ENCODE measurements at places on chromosomes 2 and 18.

DNA sequence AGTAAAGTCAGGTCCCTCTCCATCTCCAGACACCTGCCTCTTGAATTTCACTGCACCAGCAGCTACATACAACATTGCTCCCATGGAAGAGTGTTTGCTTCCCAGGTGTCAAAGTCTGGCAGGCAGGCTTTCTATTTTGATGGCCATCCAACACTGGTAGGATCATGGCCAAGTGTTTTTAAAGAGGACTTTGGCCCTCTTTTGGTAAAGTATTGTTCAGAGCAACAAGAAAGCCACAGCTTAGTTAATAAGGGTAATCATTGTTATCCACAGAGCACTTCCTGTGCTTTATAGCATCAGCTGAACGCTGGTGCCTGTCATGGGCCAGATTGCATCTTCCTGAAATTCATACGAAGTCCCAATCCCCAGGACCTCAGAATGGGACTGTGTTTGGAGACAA lies 133.2 kb downstream of the NCK2 start:
- no peak for DNase-seq

DNA sequence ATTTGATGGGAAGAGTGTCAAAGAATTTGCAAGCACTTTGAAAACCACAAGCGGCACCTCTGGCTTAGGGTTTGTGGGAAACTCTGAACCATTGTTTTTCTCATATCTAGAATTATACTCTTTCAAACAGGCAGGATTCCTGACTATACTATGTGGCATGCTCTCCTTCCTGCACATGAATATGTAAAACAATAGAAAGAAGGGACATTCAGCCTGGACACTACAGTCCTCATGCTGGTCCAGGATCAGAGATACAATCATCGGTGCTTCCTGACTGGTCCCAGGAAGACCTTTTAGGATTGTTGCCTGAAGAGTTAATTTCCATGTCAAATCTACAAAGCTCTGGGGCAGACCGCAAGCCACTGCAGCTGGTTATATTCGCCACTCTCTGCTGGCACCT lies 55.7 kb upstream of the RASGRP3 start:
- DNase-seq, result no peak

DNA sequence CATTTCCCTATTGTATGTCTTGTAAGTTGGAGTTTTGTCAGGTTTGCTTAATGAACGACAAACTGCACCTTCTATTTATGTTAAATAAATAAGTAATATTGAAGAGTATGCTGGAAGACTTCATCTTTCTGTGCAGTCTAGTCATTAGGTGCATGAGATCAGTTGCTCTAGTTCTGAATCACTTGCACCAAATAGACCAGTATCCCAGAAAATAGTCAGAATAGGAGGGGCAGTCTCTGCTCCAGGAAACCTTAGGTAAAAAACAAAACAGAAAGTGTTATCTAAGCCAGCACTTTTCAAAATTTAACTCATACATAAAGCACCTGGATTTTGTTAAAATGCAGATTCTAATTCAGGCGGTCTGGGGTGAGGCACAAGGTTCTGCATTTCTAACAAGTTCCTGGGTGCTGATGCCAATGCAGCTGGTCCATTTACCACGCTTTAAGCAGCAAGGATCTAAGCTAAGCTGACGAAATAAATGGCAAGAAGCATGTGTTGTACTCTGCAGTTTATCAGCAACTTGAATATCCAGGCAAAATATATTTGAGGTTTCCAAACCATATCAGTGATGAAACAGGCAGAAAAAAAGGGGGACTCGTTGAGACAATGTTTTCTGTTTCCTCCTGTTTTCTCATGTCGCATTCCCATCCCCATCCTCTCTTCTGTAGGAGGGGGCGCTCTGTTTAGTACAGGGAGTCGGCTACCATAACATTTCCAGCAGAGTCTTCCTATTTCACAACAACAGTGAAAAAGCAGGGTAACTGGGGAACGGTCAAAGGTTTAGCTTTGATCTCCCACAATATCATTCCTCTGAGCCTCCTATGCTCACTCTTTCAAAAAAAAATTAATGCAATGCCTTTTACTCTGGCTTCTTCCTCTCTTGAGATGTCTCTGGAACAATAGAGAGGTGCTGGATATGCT lies 106.4 kb downstream of the MBD2 start:
- DNase-seq, result no peak

GRCh38 chr2:203451011-203451410 lies 84.1 kb downstream of the RAPH1 start:
- no peak for DNase-seq

- DNase-seq, result no peak
Observed at GRCh38 chr2:120548627-120549608, 186.8 kb upstream of the GLI2 start.

GRCh38 chr2:37992601-37993000 lies 67.5 kb downstream of the RMDN2 start:
- DNase-seq, result no peak

GRCh38 chr18:27735117-27735516 lies 441.8 kb downstream of the CDH2 start:
- peak; percentile 5 for DNase-seq

GRCh38 chr2:38146275-38146906 lies 70.4 kb upstream of the CYP1B1 start:
- DNase-seq, result no peak

- DNase-seq, result no peak
Observed at GRCh38 chr2:177930916-177931315, 141.7 kb downstream of the PDE11A start.

DNA sequence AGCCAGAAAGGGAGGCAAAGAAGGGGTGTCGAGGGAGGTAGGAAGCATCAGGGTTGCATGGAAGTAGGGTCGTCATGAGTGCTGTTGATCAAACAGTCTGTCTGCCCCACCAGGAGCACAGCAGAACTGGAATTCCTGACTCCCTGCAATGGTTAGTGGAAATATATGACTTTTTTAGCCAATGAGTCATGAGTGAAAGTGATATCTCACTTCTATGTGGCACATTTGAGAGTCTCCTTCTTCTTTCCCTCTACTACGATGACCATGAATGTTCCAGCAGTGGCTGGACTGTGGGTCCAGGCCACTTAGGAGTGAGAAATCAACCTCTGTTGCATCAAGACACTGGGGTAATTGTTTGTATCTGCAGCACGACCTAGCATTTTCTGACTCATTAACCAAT lies 199.5 kb downstream of the TTC32 start:
- no peak for DNase-seq

GRCh38 chr2:12787891-12788801 lies 71.4 kb downstream of the TRIB2 start:
- DNase-seq, result no peak

DNA sequence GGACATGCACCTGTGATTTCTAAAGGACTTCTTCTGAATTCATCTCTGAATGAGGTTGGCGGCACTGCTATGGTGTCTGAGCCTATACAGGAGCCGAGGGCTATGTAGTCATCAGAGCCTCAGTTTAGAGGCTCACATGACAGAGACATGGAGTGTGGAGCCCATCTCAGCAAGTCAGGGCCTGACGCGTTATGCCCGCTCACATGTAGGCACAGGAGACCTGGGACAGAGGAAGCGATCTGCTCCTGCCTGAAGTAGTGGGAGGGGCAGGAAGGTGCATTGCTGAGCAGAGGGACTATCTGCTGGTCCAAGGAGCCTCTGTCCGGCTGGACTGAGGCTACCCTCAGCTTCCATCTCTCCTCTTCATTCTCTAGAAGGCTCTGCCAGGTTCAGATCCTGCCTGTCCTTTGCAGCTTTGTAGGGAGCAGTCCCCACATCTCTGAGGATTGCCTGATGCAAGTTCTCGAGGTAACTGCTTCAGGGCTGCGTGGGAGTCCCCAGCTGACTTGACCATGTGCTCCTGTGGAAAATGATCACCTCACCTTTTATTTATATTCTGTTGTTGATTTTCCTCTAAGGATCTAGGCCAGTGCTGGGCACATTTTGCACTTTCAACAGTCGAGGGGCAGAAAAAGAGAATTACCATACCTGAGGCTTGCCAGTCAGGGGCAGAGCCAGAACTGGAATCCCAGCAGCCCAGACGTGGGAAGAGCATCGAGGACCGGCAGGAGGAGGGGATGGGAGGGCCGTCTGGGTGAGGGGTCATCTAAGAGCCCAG lies 16.6 kb downstream of the KLHL29 start:
- no peak for DNase-seq

- DNase-seq, result no peak
Observed at GRCh38 chr18:58822944-58823343, 41.7 kb upstream of the ZNF532 start.

- DNase-seq, result no peak
Observed at GRCh38 chr2:33491441-33492084, 15.1 kb downstream of the RASGRP3 start.

DNA sequence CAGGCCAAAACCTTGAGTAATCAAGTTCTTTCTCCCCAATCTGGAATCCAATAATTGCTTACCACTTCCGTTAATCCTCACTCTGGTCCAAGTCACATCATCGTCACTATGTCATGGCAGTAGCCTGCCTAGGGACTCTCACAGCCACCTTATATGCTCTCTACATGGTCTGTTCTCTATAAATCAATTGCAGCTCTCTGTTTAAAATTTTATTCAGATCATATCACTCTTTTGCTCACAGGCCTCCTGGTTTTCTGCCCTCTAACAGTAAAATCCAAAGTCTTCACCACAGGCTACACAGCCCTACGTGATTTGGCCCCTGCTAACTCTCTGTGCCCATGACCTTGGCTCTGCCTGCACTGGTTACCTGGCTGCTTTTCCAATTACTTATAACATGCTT lies 188.7 kb downstream of the STK39 start:
- DNase-seq, result no peak

- DNase-seq, result no peak
Observed at GRCh38 chr2:16707014-16707623, 41.5 kb upstream of the CYRIA start.

- no peak for DNase-seq
Observed at GRCh38 chr2:145413261-145414030, 893.5 kb upstream of the ZEB2 start.

DNA sequence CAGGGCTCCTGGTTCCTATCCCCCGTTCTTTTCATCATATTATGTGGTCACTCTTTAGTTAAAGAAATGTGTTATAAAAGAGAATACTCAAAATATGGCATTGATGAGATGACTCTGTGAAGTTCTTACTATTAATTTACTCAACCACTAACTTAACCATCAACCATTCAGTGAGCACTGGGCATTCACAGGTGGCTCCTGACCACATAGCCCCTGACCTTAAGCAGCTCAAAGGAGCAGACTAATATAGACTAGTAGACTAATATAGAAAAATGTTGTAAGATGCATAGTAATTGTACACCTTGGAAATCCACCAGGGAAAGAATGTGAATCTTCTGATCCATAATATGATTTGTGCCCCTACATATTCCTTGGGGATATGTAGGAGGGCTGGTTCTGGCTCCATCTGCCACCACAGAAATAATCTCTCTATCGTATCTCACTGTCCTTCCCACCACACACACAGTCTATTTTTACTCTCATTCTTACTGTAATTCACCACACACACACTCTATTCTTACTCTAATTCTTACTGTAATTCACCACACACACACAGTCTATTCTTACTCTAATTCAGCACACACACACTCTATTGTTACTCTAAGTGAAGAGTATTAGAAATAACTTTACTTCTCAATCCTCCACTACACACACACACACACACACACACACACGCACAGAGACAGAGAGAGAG lies 188.9 kb upstream of the ITGA4 start:
- DNase-seq, result no peak

DNA sequence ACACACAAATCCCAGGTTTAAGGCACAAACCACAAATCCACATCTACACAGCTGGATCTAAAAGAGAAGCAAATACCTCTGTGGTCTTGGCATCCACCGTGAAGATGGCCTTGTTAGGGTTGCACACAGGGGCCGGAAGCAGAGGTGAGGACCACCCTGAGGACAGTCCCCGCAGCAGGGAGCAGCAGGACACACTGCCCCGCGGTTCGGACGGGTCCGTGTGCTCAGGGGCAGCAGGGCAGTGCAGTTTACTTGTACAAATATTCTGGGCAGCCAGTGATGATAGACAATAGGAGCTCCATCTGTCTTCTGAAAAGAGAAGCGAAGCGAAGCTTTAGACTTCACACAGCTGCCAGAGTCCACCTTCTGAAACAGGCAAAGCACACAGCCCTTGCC lies 8.8 kb downstream of the PASK start:
- DNase-seq, result no peak

Measured in DMS153 (cell line).